ENCODE measurements at places on chromosomes 11 and 22.

DNA sequence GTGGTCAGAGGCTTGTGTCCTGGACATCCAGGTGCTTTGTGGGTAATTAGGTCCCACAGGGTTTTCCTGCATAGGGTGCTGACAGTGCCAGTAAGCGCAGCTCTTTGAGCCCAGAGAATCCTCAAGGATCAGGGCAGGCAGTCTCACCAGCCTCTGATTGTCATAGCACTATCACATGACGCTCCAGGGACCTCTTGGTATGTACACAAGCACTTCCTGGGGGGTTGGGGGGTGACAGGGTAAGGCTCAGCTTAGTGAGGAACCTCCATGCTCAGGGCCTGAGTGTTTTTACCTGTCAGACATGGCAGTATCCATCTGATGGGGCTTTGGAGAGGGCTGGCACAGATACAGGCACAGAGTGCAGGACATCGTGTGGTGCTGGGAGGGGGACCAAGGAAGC, 27.9 kb upstream of the SUSD2 start:
- no peak for DNase-seq

GRCh38 chr11:44923806-44924205, 26.9 kb downstream of the TP53I11 start:
- no peak for DNase-seq

- no peak for DNase-seq
Measured at GRCh38 chr11:64203421-64204079, 3.0 kb upstream of the FERMT3 start.

GRCh38 chr11:64291752-64292459, 804 bp downstream of the KCNK4 start:
- DNase-seq, result no peak

- DNase-seq, result no peak
Measured at GRCh38 chr11:114276077-114276476, 20.1 kb upstream of the NNMT start.

GRCh38 chr11:10295064-10295901, 1.3 kb upstream of the SBF2 start:
- no peak for DNase-seq

GRCh38 chr11:45379162-45379863, 93.2 kb upstream of the SYT13 start:
- DNase-seq, result no peak

DNA sequence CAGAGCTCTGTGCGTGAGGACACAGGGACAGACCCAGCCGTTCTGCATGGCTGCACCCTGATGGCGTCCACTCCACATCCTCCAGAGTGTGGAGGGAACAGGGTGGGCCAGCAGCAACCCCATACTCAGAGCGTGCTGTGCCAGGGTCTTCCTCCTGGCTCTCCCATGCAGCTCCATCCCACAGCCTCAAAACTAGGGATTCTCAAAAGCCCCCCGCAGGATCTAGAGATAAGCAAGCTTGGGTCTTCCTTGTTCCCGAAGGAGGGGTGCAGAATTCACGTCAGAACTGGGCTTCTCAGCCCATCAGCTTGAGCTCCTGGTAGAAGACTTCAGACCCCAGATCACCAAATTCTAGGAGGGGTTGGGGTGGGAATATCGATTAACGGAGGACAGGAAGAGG, 858.8 kb downstream of the TBC1D22A start:
- no peak for DNase-seq

GRCh38 chr11:126630893-126631798, 275.7 kb downstream of the ST3GAL4 start:
- no peak for DNase-seq

DNA sequence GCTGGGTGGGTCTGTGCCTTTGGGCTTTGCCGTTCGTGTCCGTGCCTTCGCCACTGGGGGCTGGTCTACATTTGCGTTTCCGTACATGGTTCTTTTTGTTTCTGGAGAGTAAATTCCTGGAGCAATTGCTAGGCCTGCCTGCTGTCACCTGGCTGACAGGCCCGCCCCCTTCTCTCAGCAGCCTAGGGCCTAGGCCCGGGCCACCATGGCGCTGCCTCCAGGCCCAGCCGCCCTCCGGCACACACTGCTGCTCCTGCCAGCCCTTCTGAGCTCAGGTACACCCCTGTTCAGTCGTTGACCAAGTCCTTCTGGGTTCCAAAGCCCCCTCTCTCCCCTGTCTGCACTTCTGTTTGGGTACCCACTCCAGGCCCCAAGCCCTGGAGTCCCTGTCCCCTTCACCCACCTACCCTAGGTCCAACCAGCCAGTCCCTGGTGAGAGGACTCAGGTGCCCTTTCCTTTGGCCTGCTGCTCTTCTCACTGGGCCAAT, 649 bp downstream of the TMEM25 start:
- no peak for DNase-seq

DNA sequence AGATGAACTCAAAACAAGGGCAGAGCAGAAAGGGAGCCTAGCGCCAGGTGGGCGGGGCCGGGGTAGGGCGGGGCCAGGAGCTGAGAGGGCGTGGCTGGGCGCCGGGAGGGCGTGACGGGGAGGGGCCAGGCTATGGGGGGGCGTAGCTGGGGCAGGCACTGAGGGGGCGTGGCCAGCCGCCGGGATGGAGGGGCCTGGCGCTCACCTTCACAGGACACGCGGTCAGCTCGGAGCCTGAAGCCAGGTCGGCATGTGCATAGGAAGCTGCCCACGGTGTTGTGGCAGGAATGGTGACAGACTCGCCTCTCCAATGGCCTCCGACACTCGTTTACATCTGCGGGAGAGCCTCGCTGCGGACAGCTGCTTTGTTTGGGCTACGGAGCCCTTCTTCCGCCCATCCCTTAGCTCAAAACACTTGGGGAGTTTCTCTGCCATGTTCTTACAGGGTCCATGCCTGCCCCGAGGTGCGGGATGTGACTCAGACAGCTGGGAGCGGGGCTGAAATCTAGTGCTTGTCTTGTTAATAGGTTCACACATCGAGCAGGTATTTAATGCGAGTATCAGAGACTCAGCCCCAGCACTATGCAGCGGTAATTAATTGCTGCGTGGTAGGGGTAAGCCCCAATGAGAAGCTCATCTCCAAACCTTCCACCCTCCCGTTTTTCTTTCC, 13.4 kb downstream of the VWCE start:
- no peak for DNase-seq

- no peak for DNase-seq
Measured at GRCh38 chr11:107430525-107430924, 27.1 kb downstream of the CWF19L2 start.

GRCh38 chr22:46824344-46824909, 62.0 kb downstream of the TBC1D22A start:
- DNase-seq, result no peak

- no peak for DNase-seq
Measured at GRCh38 chr11:34267013-34267412, 90.8 kb downstream of the ABTB2 start.

Data from stimulated activated CD4-positive, alpha-beta T cell treated with anti-CD3 and anti-CD28 coated beads, Interleukin-4, amount 100 ng/mL, for 48 hours (primary cell).